ENCODE measurements at places on chromosomes 7 and 10.

DNA sequence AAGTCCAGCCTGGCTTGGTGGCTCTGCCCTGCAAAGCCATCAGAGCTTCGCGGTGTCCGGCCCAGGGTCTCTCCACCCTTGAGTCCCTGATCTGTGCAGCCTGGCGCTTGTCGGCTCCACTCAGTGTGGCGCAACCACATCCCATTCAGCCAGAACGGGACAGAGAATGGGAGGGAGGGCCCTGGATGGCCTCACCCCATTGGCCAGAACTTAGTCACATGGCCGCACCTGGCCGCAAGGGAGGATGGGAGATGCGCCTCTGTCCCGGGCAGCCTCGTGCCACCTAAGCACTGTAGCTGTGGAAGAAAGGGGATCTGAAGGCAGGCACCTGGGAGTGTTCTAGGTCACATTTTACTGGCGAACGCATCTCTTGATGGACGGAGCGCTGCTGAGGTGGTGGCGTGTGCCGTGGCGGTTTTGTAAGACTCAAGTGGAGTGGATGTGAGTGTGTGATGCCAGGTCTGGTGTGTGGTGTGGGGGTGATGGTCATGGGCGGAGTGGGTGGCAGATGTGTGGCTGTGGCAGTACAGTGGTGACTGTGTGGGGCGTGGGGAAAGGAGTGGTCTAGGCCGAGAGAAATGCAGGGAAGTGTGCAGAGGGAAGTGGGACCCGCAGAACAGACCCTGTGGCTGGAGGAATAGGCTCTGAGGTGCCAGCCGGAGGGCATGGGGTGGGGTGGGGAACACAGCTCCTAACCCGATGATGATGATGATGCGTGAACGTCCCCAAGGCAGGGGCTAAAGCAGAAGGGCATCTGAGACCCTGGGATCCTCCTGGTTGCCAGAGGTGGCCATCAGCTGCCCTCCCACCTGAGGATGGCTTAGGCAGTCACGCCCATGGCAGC lies 19.0 kb downstream of the CLEC2L start:
- no peak for DNase-seq

GRCh38 chr7:50164559-50165170 lies 71.6 kb upstream of the ZPBP start:
- DNase-seq: no peak

GRCh38 chr7:46393142-46393541 lies 472.1 kb upstream of the IGFBP3 start:
- DNase-seq: no peak

DNA sequence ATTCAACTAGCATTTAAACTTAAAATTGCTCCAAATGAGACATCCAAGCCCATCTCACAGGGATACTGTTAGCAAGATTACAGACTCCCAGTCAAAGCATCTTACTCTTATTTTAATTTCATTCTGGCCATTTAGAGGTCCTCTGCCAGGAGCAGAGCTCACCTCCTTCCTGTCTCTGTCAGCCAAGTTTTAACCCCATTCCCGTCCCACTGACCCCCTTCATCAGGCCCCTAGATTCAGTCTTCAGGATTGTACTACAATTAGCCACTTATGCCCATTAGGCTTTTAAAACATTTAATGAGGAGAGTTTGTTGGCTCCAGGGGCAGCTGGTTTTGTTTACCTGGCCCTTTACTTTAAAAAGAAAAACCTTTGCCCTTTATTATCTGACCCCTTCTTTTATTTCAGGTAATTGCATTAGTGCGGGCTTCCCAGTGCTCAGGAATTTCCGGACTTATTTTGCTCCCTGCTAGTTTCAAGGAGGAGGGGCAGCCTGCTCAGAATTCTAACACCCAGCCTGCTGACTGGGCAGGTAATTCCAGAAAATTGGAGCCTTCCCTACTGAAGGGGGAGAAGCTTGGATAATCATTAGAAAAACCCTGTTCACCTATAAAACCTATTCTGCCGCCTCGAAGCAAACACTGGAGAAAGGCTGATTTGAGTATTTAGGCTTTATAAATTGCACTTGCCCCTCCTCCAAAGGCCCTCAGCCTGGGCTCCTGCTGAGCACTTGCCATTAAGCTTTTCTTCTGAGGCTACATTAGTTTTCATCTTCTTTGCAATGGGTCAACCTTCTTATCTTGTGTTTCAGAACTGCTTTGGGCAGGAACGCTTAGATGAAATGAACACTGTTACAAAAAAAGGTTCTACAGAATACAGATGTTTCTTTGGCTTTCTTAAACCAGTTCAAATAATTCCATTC lies 200.5 kb upstream of the HPS1 start:
- DNase-seq: no peak

GRCh38 chr10:114642729-114643128 lies 15.3 kb downstream of the ABLIM1 start:
- DNase-seq: no peak

GRCh38 chr10:47190301-47190700 lies 109.7 kb upstream of the GDF10 start:
- DNase-seq: no peak

DNA sequence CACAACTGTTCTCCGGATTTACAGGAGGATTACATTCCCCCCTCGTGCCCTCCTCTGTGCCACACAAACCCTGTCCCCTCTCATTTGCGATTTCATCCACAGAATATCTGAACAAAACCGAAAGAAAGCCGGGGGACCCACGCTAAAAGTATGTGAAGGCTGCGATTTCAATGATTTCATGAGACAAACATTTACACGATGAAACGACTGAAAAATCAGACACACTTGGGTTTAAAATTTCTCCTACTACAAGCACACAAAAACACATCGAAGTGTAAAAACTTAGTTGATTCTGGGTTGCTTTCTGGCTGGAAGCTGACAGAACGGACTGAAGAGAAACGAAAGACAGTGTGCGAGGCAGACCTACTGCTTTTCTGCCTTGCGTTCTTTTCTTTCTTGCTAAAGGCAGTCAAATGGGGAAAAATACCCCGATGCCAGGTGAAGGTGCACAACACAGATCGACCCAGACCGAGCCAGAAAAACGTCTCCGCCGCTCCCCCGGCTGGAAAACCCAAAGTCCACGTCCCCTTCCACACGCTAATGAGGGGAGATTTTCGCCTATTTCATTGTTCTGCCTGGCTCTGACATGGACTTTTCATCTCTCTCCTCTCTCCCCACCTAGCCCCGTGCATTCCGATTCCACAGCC lies 1.2 kb downstream of the HIPK2 start:
- peak; percentile 65 for DNase-seq

DNA sequence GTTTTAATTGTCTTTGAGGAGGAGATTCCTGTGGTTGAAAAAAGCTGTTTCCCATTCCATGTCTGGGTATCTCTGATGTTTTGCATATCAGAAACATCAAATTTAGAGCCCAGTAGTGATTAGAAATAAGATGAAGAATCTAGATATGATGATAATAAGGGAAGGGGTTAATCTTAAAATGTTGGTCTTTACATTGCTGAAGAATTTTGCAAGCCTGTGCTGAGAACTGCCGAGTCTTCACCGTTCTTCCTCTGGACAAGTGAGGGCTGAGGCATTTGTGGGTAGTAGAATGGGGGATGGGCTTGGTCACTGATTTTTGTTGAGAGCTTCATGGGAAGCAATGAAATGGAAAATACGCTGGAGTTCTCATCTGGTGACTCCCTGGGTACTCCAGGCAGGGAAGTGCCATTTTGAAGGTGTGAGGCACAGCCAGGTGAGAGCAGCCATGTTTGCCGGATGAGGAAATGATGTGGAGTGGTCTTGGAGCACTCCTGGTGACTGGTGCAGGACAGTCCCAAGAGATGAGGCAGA lies 10.2 kb downstream of the TCF7L2 start:
- DNase-seq: peak; percentile 66

DNA sequence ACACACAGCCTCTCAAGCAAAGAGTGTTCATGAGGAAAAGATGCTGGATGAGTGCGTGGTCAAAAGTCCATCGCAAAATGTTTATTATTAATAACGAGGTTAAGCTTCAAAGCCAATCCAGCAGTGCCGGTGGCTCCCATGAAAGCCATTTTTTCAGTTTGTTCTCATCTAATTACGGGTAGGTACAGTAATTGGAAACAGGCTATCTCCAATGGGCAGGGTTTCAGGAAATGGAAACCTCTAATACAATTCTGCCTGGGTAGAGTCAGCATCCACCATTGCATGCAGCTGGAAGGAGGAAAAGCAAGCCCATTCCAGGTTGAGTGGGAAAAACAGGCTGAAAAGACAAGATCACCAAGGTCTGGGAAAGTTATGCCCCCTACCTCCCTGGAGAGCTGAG lies 57.4 kb downstream of the GPAM start:
- no peak for DNase-seq

DNA sequence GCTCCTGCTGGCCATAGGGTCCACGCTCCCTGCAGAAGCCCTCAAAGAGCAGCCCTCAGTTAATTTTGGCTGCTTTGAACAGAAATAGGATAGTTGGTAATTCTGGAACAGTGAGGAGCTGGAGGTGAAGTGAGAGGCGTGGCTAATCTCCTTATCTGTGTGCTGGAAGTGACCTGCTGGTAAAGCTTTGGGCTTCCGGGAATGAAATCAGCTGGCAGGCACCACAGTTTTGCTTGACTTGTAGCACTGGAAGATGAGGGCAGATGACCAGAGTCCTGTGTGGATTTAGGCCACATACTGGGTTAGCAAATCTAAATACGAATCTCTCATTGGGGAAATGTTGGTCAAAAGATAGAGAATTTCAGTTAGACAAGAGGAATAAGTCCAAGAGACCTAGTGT lies 10.2 kb downstream of the ATP6V0E2 start:
- DNase-seq: no peak

DNA sequence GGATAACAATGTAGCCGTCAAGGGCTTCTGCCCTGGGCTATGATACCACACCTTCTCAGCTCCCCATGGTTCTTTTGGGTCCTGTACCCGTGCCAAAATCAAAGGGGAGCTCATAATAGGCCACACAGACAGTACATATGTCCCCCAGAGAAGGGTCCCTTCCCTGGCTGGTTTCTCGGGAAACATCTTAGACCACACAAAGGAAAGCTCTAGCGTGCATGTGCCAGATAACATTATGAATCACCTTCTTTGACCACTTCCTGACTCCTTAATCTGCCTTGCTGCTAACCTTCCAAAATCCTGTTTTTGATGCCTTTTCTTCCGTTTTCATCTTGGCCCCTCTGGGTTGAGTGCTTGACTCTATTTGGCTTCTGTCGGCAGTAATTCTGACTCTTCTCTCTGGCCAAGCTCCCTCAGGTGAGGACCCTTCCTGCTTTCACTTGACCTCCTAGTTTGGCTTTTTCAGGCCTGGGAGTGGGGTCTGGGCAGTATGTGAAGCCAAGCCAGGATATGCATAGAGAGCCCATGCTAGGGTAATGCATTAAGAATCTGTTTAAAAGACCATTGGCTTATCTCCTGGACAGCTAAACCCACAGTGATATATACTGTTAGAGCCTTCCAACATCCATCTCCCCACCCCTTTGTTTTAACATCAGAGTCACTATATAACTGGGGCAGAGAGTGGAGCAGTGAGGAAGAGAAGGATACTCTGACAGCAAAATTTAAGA lies 84.8 kb downstream of the ANLN start:
- peak; percentile 51 for DNase-seq

DNA sequence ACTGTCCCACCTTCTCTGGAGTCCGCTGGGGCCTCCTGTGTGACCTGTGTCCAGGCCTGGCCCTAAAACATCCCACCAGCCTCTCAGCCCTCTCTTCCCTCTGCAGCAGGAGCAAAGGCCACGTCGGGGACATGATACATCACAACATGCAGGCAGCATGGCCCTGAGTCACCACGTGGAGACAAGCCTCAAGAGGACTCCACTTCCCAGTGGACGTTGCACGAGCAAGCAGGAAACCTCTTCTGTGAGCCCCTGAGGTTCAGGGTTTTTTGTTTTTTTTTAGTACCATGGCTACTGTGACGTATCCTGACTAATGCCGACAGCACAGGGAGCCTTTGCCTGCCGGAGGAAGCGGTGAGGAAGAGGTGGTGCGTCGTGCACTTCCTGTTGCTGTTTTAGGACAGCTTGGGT lies 165.9 kb downstream of the DNAJB6 start:
- peak; percentile 17 for DNase-seq

GRCh38 chr7:78172933-78173591 lies 374.5 kb downstream of the PHTF2 start:
- no peak for DNase-seq

- DNase-seq: no peak
Measured at GRCh38 chr7:8773518-8773917, 340.1 kb downstream of the NXPH1 start.
